ENCODE measurements at places on chromosomes 2 and 18.
A peak's percentile ranks its signal among the peaks of the same experiment; 100 is the strongest.

GRCh38 chr2:177053038-177053437 is 159.6 kb upstream of the HNRNPA3 start:
- no peak for DNase-seq

- peak; percentile 90 for DNase-seq
These were observed 18.7 kb upstream of the SCYGR1 start for GRCh38 chr2:227406177-227407031.

DNA sequence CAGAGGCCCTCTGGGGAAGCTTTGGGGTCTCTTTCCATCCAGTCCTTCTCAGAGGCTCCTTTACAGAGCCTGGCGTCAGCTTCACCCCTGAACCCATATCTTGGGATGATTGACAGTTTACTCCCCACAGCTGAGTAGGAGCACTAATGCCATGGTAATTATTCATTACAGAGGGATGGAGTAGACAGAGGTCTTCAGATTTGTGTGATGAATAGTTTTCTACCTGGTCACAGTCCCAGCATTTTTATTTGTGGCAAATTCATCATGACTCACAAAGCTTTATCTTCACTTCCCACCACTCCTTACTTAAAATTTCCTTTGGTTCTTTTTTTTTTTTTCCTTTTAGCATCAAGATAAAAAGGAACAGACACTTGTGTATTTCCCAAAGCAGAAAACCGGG is 104.2 kb downstream of the CCDC85A start:
- no peak for DNase-seq

- no peak for DNase-seq
These were observed 91.5 kb upstream of the MYT1L start for GRCh38 chr2:2422621-2423020.

DNA sequence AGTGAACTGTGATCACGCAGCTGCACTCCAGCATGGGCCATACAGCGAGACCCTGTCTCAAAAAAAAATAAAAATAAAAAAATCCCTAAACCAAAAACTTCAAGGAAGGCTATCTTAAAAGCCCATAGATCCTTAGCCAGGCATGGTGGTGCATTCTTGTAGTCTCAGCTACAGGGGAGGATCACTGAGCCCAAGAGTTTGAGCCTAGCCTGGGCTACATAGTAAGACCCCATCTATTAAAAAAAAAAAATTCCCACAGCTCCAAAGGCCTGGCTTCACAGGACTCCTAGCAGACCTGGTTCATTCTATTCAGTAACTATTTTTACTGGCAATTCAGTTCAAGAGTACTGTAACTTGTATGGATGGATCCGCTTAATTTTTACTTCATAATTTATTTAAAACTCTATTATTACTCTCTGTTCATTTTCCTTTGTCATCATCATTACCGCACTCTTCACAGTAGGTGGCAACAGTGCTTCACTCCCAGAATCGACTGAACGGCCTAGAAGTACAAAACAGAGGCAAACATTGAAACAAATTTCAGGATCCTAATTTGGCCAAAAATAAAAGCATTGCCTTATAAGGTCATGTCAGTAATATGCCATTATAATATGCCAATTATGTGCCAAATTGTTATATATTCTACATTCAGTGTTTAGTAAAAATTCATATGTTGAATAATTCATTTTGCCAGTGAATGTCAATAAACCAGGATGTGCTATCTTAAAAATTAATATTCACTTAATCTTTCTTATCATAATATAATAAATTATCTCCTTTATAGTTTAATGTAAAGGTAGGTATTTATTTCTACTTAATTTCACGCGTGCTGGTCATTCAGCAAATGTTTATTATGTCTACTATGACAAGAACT is 14.3 kb upstream of the STAM2 start:
- peak; percentile 53 for DNase-seq

- no peak for DNase-seq
These were observed 20.4 kb upstream of the CD226 start for GRCh38 chr18:69968039-69968438.

DNA sequence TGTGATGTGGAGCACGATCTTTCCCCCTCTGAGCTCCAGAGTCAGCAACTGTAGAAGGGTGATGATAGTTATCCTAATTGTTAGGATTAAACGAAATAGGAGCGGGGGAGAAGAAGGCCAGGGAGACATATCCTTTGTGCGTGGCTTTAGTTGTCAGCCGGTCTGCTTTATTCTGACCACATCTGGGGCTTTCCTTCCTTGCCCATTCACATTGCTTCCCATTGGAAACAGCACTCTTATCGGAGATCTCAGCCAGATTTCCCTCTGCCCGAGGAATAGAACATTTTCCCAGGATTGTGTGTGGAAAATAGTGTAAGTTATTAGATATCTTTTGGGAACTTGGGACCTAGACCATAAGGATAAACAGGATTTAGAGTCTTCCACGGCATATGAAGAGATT is 1.5 kb downstream of the RALB start:
- DNase-seq = no peak

- DNase-seq = no peak
These were observed 148.4 kb downstream of the MYCN start for GRCh38 chr2:16088802-16089112.

GRCh38 chr2:26245231-26245732 is 543 bp downstream of the HADHB start:
- DNase-seq = peak; percentile 47

- no peak for DNase-seq
These were observed 19.9 kb downstream of the TTC32 start for GRCh38 chr2:19881908-19882265.

- no peak for DNase-seq
These were observed 571 bp downstream of the EEF1B2 start for GRCh38 chr2:206160125-206160806.

DNA sequence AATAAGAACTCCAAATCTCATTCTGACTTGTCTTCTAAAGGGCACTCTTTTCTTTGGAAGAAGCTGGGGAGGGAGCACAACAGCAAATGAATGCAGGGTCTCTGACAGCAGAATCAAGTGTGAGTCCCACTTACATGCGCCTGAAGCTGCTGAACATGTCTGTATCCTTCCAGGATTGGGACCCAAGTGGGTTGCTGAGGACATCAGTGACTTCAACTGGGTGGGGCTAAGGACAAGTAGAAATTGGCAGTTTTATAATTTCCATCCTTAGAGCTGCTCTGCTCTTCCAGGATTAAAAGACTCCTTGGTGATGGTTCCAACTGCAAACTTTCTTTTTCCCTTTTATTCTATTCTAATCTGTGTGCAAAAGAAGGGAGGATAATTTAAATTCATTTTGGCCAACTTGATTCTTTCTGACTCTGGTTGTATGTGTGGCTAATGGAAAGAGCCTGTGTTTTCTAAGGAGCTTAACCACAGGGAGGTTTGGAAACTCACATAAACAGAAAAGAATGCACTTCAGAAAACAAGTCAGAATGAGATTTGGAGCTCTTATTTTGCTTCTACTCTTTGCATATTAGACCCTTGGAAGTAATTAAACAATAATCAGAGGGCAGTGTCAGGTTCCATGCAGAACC is 20.6 kb downstream of the ANTXR1 start:
- DNase-seq = no peak

DNA sequence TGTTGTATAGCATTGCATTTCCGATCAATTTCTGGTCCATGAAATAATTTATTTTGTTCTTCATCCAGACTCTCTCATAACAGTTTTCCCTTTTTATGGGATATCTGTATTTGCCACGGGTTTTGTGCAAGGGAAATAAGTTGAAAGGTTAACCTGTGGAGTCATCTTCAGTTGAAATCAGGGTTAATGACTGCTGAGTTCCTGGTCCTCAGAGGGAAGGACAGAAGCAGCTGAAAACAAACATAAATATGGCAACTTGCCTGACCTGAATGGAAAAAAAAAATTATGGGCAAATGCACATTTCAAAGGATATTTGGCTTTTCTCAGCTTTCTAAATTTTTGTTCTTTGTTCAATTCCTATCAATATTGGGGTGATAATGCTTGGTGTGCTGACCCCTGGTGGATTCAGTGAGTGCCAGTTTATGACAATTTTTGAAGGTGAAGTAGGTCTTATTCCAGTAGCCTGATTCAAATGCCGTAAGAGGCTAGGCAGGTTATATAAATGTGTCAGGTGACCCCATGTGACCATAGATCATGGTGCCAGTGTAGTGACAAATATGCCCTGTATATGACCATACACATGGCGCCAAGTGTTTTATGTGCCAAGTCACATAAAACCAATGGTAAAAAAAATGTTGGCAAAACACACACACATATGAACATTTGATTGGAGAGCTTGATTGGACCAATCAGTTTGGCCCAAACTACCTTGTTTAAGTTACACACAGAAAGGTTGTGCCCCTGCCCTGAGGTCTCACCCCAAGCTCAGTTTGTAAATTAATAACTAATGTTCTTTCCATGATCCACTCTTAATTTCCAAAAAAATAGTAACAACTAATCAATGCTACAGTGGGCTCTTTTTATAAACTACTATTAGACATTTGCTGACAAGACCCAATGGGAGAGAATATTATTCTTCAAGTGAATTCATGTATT is 47.6 kb upstream of the FAM124B start:
- no peak for DNase-seq

DNA sequence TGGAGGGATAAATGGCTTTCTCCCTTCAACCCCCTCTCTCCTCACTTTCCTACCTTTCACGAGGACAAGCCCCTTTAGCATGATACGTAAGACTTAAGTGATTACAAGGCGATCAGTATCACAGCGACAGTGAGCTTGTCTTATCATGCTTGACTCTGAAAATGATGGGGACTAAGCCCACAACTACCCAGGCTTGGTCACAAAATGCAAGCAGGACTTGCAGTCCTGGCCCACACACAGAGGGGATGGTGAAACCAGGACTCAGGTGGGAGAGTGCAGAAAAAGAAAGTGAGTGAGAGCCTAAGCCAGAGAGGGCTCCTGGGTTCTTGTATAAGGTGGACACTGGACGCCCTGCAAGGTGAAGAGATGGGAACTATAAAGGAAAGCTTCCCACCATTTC is 95.7 kb upstream of the ARL4C start:
- no peak for DNase-seq

DNA sequence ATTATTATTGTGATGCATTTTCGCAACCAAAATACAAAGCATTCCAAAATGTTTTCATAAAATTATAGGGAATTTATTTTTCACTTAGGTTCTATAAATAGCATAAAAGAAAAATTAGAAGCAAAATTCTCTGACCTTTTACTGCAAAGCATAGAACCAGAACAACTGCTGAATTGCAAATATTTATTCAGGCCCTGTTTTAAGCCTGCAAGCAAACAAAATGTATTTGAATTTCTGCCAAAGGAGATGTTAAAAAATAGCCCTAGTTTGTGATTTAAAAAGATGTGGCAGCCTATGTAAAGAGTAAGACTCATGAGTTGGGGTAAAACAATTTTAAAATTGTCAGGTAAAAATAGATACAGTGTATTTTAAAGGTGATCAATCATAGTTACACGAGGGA is 138.1 kb downstream of the KCNJ3 start:
- DNase-seq = no peak

GRCh38 chr2:30422444-30423040 is 24.5 kb upstream of the LCLAT1 start:
- DNase-seq = peak; percentile 19

- no peak for DNase-seq
These were observed 19.8 kb downstream of the MAP4K4 start for GRCh38 chr2:101717071-101717845.

DNA sequence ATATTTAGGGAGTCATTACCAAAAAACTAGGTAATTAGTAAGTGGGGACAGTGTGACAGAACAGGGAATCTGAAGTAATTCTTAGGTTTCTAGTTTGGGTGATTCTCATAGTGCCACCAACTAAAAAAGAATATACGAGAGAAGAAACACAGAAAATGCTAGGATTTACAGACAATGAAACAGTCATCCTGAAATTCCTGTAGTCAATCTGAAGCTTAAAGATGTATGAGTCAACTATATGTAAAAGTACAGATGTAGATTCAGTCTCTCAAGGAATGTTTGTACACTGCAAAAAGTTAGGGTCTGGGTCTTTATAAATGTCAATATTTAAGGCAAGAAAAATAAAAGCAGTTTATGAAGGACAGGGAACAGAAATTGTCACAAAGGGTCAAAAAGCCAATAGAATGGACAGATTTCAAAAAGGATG is 107.0 kb downstream of the STRN start:
- DNase-seq = no peak

DNA sequence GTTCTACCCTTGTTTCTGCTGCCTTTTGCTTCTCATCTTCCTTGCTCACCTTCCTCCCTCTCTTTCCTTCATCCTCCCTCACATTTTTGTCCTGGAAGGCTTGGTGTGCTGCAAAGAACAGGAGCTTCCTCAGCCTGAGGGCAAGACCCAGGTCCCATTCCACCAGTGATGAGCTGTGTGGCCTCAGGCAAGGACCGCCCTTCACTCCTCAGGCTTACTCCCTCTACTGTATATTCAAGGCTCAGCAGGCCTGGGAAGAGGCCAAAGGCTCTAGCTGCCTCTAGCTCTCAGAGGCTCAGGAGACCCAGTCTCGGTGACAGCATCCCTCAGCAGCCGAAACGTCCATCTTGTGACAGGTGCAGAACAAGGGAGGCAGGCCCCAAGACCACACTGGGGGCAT is 97.5 kb downstream of the MRO start:
- DNase-seq = no peak

DNA sequence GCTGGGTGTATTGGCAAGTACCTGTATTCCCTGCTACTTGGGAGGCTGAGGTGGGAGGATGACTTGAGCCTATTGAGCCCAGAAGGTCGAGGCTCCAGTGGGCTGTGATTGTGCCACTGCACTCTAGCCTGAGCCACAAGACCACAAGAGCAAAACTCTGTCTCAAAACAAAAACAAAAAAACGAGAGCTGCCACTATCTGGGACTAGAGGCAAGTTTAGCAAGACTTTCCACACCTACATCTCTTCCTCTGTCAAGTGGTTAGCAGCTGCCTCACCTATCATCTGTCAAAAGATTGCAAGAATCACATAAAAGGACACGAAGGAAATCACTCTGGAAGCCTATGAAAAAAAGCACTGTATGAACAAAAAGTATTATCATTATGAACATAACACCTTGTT is 55.2 kb upstream of the RIOK3 start:
- DNase-seq = no peak

- DNase-seq = no peak
These were observed 15.6 kb upstream of the MC2R start for GRCh38 chr18:13930964-13931363.

GRCh38 chr18:41226186-41226585 is 728.8 kb upstream of the PIK3C3 start:
- no peak for DNase-seq

- no peak for DNase-seq
These were observed 21.0 kb downstream of the C1D start for GRCh38 chr2:68041704-68042245.

DNA sequence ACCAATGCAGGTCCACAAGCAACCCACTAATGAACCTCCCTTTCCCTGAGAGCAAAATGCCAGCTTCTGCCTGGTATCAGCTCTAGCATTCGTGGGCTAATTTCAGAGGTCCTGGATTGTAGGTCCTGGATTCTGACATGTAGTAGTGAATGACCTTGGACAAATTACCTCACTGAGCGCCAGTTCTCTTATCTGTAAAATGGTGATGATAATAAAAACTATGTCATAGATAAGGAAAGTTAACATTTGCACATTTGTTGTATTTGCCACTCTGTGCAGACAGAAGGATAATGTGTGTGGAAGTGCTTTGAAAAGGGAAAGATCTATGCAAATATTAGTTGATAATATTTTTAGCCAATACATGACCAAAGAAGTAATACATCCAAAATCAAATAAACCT is 4.1 kb upstream of the TET3 start:
- DNase-seq = no peak
